Keratinocyte (primary cell): ENCODE measurements at places on chromosomes 7 and 10. TPM values are rescaled to one million over a fixed set of nuclear protein-coding genes. Genes with fewer than 3 reads are reported as not detected.

GRCh38 chr10:21501091-21501490, 24.4 kb downstream of the SKIDA1 start:
- no peaks in the 10 kb centered on the region for H3K36me3 ChIP-seq
- no peak overlapping the region for H3K27ac ChIP-seq
- DNase-seq = no peak
- no peak overlapping the region for H3K4me3 ChIP-seq
- H3K27me3 ChIP-seq = no peaks in the 10 kb centered on the region

NUPR2 gene
- not detected in 3 replicates for polyA plus RNA-seq

GRCh38 chr7:88012086-88012485, 78.0 kb downstream of the ADAM22 start:
- H3K36me3 ChIP-seq = no peaks in the 10 kb centered on the region
- no peak overlapping the region for H3K27ac ChIP-seq
- H3K4me1 ChIP-seq = no peaks in the 10 kb centered on the region
- no peak overlapping the region for H3K4me3 ChIP-seq

TLX1 gene
- polyA plus RNA-seq = not detected in 3 replicates

BMS1 gene
- polyA plus RNA-seq = 6.1 to 11.4 TPM (median 8.6 TPM) in 3 replicates

DNA sequence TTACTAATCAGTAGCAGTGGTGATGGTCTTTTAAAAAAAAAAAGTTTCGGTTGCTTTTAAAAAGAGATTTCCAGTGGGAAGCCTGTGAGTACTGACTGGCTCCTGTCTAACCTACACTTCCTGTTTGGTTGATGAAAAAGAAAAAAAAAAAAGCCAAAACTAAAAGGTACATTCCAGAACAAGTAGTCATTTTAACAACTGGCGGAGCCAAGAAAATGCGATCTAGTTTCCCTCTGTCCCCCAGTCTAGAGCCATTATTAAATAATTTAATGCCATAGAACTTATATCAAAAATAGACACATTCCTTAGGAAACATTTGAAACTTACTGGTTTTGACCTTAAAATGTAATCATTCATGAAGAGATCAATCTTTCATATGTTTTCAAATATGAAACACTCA, 254.2 kb upstream of the C7orf33 start:
- H3K36me3 ChIP-seq = no peaks in the 10 kb centered on the region
- H3K27ac ChIP-seq = peak overlapping the region; percentile 57
- peaks cover 71% of the 10 kb centered on the region for H3K4me1 ChIP-seq
- peaks cover 5% of the 10 kb centered on the region for H3K27me3 ChIP-seq
- no peak for DNase-seq
- no peak overlapping the region for H3K4me3 ChIP-seq

GRCh38 chr10:25768167-25768566, 165.9 kb upstream of the MYO3A start:
- H3K27ac ChIP-seq = no peak overlapping the region
- no peaks in the 10 kb centered on the region for H3K4me1 ChIP-seq
- no peak overlapping the region for H3K4me3 ChIP-seq
- DNase-seq = no peak
- H3K27me3 ChIP-seq = no peaks in the 10 kb centered on the region
- H3K36me3 ChIP-seq = no peaks in the 10 kb centered on the region

DNA sequence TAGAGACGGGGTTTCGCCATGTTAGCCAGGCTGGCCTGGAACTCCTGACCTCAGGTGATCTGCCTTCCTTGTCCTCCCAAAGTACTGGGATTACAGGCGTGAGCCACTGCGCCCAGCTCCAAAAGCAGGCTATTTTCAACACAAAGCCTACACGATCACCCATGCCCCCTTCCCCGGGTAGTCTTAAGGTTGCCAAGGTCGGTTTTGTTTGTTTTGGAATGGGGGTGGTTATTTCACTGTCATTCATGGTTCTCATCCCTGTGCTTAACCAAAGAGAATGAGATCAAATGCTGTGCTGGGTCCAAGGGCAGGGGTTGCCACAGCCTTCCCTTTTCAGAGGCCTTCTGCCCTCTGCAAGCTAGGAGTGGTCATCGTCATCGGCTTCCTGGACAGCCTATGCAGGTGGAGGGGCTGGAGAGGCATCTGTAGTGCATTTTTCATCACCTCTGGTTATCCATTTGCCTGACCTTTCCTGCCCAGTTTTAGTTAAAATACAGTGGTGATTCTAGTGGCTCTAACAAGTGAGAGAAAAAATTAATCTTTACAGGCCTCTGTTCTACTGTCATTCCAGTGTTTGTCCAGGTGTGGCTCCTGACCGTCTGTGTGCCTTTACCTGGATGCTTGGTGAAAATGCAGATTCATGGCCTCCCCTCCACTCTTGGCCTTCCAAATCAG, 11.4 kb downstream of the BLVRA start:
- H3K4me1 ChIP-seq = peaks cover 3% of the 10 kb centered on the region
- H3K4me3 ChIP-seq = no peak overlapping the region
- H3K36me3 ChIP-seq = no peaks in the 10 kb centered on the region
- no peaks in the 10 kb centered on the region for H3K27me3 ChIP-seq
- no peak overlapping the region for H3K27ac ChIP-seq
